Activated CD4-positive, alpha-beta T cell treated with anti-CD3 and anti-CD28 coated beads, Interleukin-2, amount 50 U/mL, for 48 hours (primary cell): ENCODE measurements at places on chromosomes 4 and X.

DNA sequence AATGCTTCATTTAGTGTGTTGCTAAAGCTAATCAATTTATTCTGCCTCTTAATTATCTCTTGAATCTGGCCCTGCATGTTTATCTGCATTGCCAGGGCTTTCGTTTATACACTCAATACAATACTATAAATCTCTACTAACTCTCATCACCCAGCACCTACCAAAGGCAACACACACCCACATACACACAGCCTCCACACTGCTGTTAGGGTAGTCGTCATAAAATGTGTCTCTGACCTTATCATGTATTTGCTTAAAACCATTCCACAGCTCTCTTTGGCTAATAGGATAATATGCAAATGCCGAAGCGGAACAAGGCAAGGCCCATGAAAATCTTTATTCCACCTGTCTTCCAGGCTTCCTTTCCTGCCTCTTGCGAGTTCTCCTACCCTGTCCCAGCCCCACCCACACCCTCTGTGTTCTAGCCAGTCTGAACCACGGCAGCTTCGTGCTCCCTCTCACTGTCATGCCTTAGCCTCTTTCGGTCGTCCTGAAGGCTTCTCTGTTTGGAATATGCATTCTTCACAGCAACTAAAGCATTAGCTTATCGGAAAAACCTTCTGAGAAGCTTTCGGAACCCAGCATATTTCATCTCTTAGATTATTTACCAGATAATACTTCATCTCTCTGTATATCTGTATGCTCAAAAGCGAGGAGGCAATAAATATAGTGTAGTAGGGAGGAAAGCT lies 333.5 kb downstream of the TENM3 start:
- no peak for DNase-seq

GRCh38 chrX:15594371-15594770 lies 6.4 kb downstream of the ACE2 start:
- DNase-seq: no peak

DNA sequence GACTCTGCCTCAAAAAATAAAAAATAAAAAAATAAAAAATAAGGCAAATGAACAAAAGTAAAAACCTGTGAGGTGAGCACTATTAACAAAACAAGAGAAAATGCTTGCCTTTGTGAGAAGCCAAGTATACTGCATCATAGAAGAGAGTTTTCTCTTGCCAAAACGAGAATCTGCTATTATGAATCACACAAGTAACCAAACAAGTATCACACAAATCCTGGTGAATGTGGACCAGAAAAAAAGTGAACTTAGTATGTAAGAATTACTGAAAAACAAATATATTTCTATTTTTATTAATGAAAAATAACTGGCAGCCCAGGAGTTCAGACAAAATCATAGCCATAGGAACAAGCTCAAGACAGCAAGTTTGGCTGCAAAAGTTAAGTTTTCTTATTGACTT lies 193.5 kb downstream of the PDGFC start:
- no peak for DNase-seq

DNA sequence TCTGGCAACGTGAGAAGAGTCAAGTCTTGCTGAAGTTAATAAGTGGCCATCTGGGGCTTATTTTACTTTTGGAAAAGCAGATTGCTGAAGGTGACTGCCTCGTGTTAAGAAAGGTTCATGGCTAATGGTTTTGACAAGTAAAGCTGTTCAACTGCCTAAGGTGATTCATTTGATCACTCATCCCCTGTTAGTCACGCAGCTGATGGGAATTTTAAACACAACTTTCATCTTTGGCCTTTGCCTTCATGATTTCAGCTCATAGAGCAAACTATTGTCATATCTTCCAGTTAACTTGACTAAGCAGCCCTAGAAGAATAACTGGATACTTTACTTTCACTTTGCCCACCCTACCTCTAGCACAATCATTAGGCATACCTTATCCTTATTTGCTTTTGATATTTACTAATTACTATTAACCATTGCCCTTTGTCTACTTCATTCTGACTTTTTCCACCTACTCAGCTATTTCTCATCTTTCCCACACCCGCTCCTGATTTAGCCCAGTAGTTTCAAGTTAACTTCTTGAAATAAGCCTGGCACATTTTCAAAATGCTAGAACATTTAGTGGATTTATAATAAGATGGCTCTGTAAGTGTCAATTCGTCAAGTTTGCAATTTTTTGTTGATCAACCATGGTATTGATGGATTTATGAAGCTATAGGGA lies 170.6 kb upstream of the S100G start:
- no peak for DNase-seq

DNA sequence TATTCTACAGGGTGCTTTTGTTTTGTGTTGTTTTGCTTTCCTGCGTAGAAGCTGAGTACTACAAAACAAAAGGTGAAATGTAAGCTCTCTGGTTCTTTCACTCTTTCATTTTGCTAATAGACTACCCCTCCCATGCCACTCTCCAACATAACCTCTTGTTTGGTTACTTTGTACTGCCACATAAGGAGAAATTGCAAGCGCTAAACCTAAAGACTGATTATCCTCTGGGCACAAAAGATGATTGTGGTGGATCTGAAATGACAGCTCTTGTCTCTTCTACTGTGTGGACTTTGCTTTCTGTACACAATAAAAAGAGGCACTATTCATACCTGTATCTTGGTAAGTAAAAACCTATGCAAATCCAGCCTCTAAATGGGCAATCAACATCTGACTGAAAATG lies 5.3 kb downstream of the MBNL3 start:
- DNase-seq: no peak

- no peak for DNase-seq
Observed at GRCh38 chrX:132118358-132118757, 9.5 kb downstream of the FRMD7 start.

GRCh38 chr4:157558016-157558415 lies 337.5 kb downstream of the GRIA2 start:
- DNase-seq: no peak

DNA sequence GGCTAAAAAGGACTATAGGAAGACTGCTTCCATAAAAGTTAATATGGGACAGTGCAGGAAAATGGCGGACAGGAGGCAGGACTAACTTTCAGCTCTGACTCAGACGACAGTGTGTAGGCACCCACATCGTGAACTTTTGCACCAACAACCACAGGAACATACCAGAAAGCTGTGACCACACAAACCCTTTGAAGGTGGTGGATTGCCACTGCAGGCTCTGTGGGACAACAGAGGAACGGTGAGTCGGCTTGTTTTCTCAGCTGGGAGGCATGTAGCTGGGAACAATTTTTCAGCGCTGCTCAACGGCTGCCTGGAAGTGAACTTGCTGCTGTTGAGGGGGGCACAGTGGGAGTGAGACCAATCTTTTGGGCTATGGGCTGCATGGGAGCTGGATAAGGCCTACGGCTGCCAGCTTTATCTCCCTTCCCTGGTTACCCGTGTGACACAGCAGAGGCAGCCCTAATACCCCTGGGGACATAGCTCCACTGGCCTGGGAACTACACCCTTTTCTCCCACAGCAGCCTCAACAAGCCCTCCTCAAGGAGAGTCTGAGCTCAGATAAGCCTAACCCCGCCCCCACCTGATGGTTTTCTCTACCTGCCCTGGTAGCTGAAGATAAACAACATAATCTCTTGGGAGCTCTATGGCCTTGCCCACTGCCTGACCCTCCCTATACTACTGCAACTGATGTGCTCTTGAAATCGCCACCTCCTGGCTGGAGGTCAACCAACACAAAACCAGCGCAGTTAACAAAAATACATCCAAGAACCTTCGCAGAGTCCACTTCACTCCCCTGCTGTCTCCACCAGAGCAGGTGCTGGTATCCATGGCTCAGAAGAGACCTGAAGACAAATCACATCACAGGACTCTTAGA lies 1537.0 kb downstream of the C4orf33 start:
- DNase-seq: no peak

DNA sequence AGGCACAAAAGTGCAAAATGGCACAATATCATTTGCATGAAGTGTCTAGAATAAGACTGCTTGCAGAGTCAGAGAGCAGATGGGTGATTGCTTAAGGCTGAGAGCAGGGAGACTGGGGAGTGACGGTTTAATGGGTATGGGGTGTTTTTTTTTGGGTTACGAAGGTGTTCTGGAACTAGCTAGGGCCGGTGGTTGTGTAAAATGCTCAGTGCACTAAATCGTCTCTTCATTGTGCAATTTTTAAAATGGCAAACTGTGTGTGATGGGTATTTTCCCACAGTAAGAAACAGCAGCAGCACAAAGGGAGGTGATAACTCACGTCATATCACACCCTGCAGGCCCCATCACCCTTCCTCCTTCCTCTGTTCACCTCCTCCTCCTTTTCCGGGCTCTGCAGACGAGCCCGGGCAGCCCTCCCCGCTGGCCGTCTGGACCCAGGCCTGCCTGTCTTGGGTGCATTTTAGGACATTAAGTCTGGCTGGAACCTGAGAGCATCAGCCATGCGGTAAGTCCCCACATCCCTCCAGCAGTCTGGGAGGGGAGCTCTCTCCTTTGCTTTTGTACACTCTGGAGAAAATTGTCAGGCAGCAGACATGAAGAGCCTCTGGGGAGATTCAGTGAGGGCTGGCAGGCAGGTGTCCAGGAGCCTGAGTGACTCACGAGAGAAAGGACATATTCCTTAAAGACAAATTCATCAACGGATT lies 42.7 kb downstream of the ASMT start:
- DNase-seq: peak; percentile 65

GRCh38 chrX:10077425-10078188 lies 79.2 kb upstream of the CLCN4 start:
- DNase-seq: no peak

DNA sequence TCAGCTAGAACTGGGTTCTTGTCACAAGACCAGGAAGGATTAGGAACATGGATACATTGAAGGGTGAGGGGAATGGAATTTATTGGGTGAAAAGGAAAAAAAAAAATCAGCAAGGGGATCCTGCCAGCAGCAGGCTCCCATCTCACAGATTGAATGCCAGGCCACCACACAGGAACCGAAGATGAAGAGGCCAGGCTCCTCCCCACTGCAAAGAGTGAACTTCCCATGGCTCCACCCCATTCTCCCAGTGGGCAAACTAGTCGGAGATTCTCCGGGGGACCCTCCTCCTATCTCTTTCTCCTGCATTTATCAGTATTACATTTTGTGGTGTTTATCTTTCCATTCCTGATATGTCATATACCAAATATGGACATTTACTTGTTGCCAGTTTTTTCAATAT lies 46.0 kb upstream of the MAGED1 start:
- DNase-seq: no peak

DNA sequence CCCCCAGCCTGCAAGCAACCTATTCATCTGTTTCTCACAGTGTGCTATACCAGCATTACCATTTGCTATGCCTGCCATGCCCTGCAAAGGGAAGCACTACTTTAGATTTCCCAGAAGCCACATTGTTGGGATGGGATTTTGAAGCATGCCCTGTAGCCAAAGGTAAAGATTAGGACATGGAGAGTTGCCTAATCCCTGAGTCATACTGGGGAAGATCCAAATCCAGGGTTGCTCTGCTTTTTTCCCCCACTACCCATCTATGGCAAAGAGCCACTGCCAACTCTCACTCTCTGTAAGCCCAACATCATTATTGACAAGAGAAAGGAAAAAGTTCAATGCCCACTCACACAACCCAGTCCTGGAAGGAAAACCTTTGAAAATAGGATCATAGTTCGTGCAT lies 36.7 kb upstream of the TMEM164 start:
- DNase-seq: no peak

- DNase-seq: no peak
Observed at GRCh38 chr4:141658309-141658708, 21.9 kb downstream of the IL15 start.

DNA sequence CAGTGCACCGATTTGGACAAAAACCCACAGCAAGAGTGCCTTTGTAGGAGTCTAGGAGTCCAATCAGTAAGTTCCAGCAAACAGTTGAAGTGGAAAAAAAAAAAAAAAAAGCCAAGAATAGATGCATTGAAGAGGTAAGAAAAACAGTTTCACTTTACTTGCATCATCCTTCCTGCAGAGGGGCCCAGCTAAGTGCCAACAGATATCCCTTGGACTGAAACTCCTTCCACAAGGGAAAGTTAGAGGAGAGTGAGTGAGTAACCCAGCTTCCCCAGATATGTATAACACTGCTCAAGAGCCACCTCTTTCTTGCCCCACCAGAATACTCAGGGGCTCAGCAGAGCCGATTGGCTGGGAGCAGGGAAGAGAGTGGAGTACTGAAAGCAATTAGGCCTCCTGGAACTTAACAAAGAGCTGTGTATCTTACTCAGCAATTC lies 617.7 kb upstream of the SMIM31 start:
- no peak for DNase-seq

DNA sequence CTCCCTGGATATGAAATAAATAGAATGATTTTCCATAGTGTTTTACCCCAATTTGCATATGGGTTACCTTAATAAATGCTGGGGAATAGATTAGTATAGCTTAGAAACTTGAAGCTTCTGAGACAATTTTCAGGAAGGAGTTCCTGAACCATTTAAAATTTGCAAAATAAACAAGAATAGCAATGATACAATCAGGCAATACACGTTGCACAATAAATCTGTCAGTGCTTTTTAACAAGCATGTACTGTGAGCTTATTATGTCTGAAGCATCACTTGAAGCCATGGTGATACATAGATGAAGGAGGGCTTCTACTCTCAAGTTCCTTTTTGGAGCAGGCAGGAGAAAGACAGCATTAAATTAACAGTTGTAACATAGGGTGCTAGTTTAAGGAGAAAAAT lies 84.2 kb upstream of the WDFY3 start:
- no peak for DNase-seq

DNA sequence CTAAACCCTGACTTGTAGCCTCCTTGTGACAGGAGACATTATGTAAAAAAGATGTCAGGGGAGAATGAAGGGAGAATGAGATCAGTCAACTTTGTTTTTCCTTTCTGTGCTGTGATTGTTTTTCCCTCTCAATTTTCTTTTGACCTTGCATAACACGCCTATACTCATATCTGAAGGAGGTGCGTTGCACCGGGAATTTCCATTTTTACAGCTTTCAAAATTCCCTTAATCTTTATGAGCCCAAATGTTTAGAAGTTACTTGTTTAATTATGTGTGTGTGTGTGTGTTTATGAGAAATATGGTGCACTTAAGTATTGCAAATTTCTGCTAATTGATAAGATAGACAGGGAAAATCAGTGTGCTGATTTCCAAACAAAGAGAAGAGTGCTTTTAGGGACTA lies 21.6 kb downstream of the SYNPO2 start:
- no peak for DNase-seq

DNA sequence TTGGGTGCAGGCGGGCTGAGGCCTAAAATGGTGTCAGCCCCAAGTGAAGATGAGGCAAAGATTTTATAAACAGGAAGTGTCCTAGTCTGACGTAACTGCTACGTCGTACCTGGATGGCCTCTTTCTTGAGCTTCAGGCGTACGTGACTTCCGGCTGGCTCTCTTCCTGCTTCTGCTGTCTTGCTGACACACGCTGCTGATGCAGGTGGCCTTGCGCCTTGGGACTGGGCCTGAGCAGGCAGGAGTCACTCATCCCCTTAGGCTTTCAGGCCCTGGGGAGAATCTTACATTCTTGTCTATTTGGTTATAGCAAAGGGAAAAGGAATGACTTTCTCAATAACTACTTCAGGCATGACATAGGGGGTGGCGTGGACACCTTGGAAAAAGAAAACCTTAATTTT lies 20.1 kb upstream of the ABRAXAS1 start:
- no peak for DNase-seq

DNA sequence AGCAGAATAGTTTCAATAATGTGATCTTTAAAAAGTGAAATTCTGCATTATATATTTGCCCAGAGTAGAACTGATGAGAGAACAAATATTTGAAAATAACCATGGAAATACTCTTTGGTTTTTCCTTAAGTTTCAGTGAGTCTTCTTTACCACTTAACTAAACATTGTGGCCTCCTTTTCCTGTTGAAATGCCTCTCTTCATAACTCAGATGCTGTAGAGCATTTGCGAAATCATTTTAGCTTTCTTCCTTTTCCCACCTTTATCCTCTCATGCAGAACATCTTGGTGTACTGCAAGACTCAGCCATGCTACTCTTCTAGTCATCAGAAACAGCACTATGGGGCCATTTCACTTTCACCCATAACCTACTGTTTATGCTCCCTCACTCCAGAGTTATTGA lies 48.2 kb downstream of the CASK start:
- no peak for DNase-seq
